NCI-H2081 (cell line): ENCODE measurements at places on chromosomes 16 and 17.

DNA sequence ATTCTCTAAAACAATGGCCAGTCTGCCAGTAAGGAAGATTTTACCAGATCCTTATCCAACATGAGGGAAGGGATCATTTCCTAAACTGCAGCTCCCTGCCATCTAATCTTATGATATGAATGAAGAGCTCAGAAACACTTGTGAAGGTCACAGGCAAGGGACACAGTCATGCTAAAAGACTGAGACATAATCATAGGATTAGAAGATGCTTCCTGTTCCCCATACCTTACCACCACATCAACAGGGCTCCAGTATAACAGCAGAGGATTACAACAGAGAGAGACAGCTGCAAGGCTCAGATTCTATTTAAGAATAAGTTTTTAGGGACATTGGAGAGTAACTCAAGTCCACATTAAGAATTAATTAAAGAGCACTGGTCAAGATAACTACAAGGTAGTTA lies 93.3 kb downstream of the BRIP1 start:
- DNase-seq = no peak

DNA sequence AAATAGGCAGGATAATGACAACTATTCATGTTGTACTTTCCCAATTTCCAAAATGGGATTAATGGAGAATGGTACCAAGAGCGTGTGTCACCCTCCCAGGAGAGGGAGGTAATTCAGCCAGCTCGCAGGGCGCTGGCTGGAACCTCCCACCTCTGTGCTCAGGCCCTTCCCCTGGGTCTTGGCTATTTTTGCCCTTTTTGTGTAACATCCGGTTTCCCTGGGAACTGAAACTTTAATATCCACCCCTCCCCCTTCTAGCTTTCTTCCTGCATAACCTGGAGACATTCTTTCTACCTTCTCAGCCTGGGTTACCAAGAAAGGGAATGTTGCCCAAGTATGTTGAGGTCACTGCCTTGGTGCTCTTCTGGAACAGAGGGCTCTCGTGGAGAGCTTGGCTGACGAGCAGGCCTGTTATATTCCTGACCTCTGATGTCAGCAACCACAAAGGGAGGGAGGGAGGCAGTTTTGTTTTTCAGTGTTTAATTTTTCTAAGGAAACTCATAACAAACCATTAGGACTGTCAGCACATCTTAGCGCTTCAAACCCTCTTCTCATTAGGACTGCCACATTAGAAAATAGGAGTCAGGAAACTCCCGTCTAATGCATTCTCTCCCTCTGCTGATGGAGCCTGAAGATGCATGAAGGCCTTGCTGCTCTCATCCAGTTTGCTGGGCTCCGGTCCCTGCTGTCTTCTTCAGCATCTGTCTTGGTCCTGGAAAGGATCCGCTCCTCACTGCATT lies 25.6 kb downstream of the ITGB3 start:
- no peak for DNase-seq

GRCh38 chr17:43661699-43662412 lies at the start of gene MEOX1:
Gene MEOX1 (minus strand): TSS chr17:43661922. CDS start chr17:43661534, 388 bp downstream.
- DNase-seq = no peak

- DNase-seq = peak; percentile 83
Measured at GRCh38 chr16:82880346-82880745, 253.6 kb downstream of the CDH13 start.

DNA sequence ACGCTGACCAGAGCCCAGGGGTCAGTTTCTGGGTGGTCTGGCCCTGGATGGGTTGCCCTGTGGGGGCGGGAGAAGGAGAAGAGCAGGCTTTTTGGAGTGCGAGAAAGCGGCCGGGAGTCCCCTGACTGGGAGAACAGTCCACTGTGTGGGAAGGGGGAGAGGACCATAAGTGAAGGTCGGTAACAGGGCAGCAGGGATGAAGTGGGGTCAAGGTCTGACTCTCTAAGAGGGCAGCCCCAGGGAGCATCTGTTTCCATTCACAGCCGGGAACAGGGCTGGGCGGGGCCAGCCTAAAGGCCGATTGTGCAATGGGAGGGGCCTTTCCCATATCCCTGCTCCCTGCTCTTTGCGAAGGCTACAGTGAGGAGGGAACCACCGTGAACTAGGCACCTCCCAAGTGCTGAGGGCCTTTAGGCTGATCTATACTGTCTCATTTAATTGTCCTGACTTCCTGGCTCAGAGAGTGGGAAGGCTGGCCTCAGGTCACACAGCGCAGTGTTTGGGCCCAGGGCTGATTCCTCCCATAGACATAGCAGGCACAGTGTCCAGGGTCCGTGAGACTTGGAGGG lies 10.4 kb upstream of the WFDC1 start:
- DNase-seq = no peak

- no peak for DNase-seq
Measured at GRCh38 chr16:50501986-50502615, 46.1 kb upstream of the NKD1 start.

GRCh38 chr16:1895949-1896675 lies 22.1 kb downstream of the HS3ST6 start:
- DNase-seq = peak; percentile 24

DNA sequence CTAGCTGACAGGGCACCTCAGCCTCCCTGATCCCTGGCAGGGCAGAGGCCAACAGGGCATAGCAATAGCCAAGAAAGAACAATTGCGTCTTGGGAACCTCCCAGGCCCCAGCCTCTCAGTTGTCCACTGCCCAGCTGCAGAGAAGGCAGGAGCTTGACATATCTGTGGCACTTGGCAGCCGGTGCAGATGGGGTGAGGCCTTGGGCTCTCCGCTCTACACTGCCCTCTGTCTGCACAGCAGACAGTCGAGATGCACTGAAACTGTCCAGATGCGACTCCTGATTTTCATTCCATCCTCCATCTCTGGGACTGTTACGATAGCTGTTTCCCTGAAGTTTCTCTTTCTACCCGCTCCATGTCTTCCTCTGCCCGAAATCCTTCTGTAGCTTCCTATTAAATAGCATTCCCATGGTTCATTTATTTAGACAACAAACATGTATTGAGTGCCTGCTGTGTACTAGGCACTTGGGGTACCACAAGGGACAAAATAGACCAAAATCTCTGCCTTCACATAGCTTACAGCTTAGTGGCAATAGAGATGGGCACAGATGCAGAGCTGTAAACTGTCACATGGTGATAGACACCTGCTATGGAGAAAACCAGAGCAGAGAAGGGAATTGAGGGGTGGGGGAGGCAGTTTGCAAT lies 3.3 kb downstream of the POLR3E start:
- DNase-seq = peak; percentile 22

DNA sequence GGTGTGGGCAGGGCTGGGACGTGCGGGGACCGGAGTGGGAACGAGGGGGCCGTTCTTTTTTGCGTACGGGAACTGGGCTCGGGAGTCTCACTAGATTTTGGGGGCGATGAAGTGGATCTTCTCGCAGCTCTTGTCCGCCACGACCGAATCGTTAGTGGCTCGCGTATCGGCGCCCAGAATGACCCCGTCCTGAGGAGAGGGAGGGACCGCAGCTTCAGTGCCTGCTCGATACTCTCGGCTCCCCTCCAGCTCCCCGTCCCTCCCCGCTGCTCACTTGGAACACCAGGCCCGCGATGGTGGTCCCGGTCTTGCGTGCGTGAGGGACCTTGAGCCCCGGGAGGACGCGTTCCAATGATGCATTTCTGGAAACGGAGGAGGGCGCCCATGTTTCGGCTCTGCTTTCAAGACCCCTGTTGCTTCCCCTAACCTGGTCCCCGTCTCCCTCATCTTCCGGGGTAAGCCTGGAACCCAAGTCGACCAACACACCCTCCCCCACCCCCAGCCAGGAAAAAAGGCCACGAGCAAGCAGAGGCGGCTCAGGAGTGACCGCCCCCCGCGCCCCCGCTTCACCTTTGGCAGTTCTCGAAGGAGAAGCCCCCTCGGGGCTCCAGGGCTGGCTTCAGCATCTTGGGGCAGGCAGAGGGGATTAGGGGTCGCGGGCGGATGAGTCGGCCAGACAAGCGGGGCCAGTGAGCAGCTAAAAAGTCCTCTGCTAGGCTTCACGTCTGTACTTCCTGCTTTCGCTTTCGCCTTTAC lies at the start of gene PSMB10:
TSS of gene PSMB10 (minus strand) at position 727 of the 756 bp plus-strand sequence. CDS start at position 626, 101 bp downstream.
- no peak for DNase-seq

DNA sequence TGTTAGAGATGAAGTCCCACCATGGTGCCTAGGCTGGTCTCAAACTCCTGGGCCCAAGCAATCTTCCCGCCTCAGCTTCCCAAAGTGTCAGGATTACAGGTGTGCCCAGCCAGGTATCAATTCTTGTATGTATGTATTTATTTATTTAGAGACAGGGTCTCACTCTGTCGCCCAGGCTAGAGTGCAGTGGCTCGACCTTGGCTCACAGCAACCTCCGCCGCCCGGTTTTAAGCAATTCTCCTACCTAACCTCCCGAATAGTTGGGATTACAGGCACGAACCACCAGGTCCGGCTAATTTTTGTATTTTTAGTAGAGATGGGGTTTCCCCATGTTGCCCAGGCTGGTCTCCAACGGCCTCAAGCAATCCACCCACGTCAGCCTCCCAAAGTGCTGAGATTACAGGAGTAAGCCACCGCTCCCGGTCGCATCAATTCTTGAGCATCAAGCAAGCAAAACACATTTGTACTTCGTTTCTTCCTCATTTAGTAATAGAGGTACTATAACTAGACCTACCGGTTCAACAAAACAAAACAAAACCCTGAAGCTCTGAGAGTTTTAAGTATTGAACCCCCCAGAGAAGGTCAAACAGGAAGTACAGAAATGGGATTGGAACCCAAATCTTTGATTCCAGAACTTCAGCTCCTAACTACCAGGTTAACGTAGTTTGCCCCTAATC lies 1.0 kb upstream of the ZNF500 start:
- no peak for DNase-seq

GRCh38 chr17:3669548-3669947 lies 936 bp downstream of the EMC6 start:
- no peak for DNase-seq

GRCh38 chr17:9729735-9730420 lies 61.5 kb downstream of the DHRS7C start:
- no peak for DNase-seq

DNA sequence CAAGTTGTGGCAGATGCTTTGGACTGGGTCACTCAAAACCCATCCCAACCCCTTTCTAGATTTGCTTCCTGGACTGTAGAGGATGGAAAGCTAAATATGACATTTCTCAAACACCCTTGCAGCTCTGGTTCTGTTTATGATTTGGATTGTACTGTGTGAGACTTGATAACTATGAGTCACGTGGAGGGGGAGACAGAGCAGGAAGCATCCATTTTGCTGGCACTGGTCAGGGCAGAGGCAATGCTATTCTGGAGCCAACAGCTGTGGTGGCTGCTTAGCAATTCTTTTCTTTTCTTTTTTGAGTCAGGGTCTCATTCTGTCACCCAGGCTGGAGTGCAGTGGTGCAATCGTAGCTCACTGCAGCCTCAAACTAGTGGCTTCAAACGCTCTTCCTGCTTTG lies 13.6 kb upstream of the TERF2 start:
- no peak for DNase-seq
